ENCODE measurements at places on chromosomes 16 and 17.

GRCh38 chr17:35149941-35150340 is 2.3 kb downstream of the UNC45B start:
- DNase-seq = no peak

DNA sequence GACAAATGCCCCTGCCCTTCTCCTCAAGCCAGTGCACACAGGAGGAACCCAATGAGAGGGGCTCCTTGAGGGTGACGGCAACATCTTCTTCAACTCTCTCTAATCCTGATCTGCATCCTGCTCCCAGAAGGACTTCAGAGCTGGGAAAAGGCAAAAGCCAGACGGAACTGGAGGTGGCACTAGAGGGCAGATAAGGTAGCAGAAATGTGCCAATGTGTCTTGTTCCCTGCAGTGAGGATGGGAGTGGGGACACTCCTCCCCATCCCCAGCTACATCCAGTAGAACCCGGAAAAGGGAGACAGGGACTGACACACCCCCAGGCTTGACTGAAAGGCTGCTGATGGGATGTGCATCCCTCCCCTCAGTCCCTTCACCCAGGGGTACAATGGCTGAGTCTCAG is 28.5 kb downstream of the SRCIN1 start:
- DNase-seq = no peak

DNA sequence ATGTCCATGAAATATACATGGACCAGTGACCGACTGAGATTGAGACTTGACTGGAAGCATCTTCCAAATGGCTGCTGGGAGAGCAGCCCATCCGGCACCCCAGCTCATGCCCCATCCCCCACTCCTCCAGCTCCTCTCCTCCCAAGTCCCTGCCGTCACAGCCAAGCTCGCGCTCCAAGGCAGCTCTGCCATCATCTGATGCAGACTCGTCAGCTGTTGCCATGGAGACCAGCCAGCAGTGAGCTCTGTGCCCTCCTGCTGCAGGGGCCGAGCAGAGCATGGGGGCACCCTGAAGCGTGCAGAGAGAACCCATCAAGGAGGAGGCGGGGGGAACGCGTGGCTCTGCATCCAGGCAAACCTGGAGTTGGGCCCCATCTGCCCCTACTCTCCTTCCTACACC is 74.5 kb upstream of the TNRC6C start:
- no peak for DNase-seq

- no peak for DNase-seq
These were observed 1954.7 kb downstream of the TP53TG3F start for GRCh38 chr16:35414139-35414538.

DNA sequence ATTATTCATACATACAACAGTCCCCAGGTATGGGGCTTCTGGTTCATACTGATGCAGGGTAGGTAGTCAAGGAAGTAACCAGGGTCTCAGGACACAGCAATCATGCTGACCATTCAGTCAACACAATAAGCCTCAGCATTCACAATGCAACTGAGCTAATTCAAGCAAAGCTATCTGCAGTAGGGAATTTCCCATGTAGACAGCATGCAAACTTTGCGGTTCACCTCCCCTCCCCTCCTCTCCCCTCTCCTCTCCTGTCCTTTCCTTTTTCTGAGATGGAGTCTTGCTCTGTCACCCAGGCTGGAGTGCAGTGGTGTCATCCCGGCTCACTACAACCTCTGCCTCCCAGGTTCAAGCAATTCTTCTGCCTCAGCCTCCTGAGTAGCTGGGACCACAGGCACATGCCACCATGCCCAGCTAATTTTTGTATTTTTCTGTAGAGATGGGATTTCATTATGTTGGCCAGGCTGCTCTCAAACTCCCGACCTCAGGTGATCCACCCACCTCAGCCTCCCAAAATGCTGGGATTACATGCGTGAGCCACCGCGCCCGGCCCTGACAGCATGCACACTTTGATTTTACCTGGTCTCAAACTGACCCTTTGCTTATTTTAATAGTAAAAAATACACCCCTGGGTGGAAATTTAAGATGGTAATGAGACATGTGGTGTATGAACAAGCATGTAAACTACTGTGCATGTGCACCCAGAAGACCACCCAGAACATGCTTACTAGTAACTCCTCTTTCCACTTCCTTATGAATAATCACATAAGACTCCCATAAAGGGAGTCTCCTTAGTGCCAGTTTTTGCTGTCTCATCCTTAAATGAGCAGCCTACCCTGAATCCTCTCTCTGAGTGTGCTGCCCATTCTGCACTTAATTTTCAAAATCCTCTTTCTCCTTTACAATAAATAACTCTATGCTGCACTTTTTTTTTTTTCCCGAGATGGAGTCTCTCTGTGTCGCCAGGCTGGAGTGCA is 9.3 kb upstream of the RNF135 start:
- no peak for DNase-seq

Measured in lung microvascular endothelial cell (primary cell).